ENCODE measurements at places on chromosomes 7 and 10. TPM values are rescaled to one million over a fixed set of nuclear protein-coding genes. Genes with fewer than 3 reads are reported as not detected.
A peak's percentile ranks its signal among the peaks of the same experiment; 100 is the strongest.

GRCh38 chr7:117068511-117069145, 115.3 kb downstream of the ST7 start:
- H3K36me3 ChIP-seq, result no peaks in the 10 kb centered on the region
- no peak for DNase-seq
- H3K4me3 ChIP-seq, result no peak overlapping the region
- H3K4me1 ChIP-seq, result peaks cover 36% of the 10 kb centered on the region
- H3K27ac ChIP-seq, result no peak overlapping the region
- H3K27me3 ChIP-seq, result no peaks in the 10 kb centered on the region

GRCh38 chr7:130673066-130673465, 4.5 kb upstream of the COPG2 start:
- no peak for DNase-seq
- H3K36me3 ChIP-seq, result no peaks in the 10 kb centered on the region
- H3K4me3 ChIP-seq, result no peak overlapping the region
- H3K4me1 ChIP-seq, result no peaks in the 10 kb centered on the region
- no peak overlapping the region for H3K27ac ChIP-seq
- no peaks in the 10 kb centered on the region for H3K27me3 ChIP-seq

- H3K4me1 ChIP-seq, result no peaks in the 10 kb centered on the region
- no peak for DNase-seq
- H3K27ac ChIP-seq, result no peak overlapping the region
- no peaks in the 10 kb centered on the region for H3K27me3 ChIP-seq
- H3K4me3 ChIP-seq, result no peak overlapping the region
These were observed 94.0 kb upstream of the TARP start for GRCh38 chr7:38367301-38367890.

GRCh38 chr7:157153260-157153659, 14.5 kb downstream of the UBE3C start:
- no peaks in the 10 kb centered on the region for H3K4me1 ChIP-seq
- no peak overlapping the region for H3K27ac ChIP-seq
- no peaks in the 10 kb centered on the region for H3K27me3 ChIP-seq
- DNase-seq, result no peak

DNA sequence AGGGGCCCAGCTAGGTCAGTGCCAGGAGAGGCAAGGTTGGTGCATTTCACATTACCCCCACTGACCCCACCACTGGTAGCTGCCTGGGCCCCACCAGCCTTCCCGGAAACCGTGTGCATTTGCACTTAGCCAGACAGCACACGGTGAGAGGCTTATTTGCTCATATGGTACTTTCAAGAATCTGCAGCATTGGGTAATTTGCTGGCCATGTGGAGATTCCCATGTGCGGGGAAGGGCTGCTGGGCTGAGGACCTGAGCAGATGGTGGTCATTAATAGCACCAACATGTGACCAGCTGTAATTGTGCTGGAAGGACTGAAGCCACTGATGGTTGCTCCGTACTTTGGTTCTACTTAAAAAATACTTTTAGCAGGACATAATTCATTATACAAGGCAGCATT, 323.8 kb downstream of the DPP6 start:
- no peak overlapping the region for H3K27ac ChIP-seq
- DNase-seq, result no peak
- H3K4me3 ChIP-seq, result no peak overlapping the region
- H3K4me1 ChIP-seq, result no peaks in the 10 kb centered on the region
- H3K36me3 ChIP-seq, result no peaks in the 10 kb centered on the region

DNA sequence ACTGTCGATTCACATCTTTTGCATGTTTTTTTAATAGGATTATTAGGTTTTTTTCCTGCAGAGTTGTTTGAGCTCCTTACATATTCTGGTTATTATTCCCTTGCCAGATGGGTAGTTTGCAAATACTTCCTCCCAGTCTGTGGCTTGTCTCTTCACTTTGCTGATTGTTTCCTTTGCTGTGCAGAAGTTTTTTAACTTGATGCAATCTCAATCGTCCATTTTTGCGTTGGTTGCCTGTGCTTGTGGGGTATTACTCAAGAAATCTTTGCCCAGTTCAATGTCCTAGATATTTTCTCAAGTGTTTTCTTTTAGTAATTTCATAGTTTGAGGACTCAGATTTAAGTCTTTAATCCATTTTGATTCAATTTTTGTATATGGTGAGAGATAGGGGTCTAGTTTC, 95.4 kb downstream of the TBXAS1 start:
- no peaks in the 10 kb centered on the region for H3K27me3 ChIP-seq
- no peaks in the 10 kb centered on the region for H3K36me3 ChIP-seq
- no peak overlapping the region for H3K4me3 ChIP-seq

DNA sequence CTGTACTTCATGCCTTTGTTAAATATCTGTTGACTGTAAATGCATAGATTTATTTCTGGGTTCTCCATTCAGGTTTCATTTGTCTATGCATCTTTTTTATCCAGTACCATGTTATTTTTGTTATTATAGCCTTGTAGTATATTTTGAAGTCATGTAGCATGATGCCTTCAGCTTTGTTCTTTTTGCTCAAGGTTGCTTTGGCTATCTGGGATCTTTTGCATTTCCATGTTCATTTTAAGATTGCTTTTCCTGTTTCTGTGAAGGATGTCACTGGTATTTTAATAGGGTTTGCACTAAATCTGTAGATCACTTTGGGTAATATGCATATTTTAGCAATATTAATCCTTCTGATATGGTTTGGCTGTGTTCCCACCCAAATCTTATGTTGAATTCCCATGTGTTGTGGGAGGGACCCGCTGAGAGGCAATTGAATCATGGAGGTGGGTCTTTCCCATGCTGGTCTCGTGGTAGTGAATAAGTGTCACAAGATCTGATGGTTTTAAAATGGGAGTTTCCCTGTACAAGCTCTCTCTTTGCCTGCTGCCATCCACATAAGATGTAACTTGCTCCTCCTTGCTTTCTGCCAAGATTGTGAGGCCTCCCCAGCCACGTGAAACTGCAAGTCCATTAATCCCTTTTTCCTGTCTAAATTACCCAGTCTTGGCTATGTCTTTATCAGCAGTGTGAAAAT, 302.8 kb upstream of the SEMA3C start:
- no peak overlapping the region for H3K4me3 ChIP-seq
- no peaks in the 10 kb centered on the region for H3K27me3 ChIP-seq
- H3K27ac ChIP-seq, result no peak overlapping the region
- no peaks in the 10 kb centered on the region for H3K36me3 ChIP-seq
- no peak for DNase-seq

DNA sequence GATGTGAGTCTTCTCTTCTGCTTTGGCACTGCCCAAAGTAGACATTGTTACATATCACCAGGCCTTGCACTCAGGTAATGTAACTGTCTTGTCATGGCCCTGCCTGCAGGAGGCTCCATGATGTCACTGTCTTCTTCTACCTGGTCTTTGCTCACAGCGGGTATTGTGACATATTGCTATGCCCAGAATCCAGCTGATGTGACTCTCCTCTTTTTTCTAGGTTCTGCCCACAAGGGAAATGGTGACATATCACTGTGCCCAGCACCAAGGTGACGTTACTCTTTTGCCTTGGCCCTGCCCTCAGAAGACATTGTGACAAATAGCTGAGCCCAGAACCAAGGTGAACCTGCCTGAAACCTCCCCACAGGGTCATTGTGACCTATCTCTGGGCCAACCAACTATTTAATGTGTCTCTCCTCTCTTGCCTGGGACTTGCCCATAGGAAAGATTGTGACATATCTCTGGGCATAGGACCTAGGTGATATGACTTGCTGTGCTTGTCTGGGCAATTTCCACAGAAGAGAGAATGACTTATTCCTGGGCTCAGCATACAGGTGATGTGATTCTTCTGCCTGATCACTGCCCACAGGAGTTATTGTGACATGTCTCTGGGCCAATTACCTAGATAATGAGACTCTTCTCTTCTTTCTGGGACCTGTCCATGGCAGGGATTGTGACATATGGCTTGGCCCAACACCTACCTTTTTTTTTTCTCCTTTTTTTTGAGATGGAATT, 26.5 kb upstream of the ZNF107 start:
- DNase-seq, result no peak
- no peaks in the 10 kb centered on the region for H3K4me1 ChIP-seq
- H3K36me3 ChIP-seq, result no peaks in the 10 kb centered on the region
- H3K4me3 ChIP-seq, result no peak overlapping the region

DNA sequence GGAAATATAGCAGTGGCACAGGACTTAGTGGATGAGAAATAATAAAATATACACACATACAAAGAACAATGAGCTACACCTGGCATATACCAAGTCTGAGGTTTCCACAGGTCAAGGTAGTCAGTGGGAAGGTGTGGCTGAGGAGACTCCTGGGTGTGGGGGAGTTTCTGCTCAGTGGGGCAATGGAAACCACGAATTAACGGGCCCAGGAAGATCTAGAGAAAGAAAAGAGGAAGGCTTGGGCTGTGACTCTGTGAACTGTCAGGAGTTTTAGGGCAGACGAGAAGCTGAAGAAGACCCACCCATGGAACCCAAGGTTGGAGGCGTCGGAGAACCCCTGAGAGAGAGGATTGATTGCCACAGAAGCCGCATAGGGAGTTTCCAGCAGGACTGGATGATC, 196.5 kb downstream of the HERPUD2 start:
- no peaks in the 10 kb centered on the region for H3K4me1 ChIP-seq
- H3K27ac ChIP-seq, result no peak overlapping the region
- DNase-seq, result no peak
- no peaks in the 10 kb centered on the region for H3K27me3 ChIP-seq
- no peaks in the 10 kb centered on the region for H3K36me3 ChIP-seq
- no peak overlapping the region for H3K4me3 ChIP-seq

- no peaks in the 10 kb centered on the region for H3K27me3 ChIP-seq
- H3K27ac ChIP-seq, result no peak overlapping the region
- no peak overlapping the region for H3K4me3 ChIP-seq
These were observed 95.1 kb downstream of the MACC1 start for GRCh38 chr7:20122073-20122472.

GRCh38 chr7:104059103-104059502, 69.6 kb upstream of the RELN start:
- H3K27ac ChIP-seq, result no peak overlapping the region
- DNase-seq, result no peak
- no peaks in the 10 kb centered on the region for H3K27me3 ChIP-seq
- no peaks in the 10 kb centered on the region for H3K36me3 ChIP-seq
- no peaks in the 10 kb centered on the region for H3K4me1 ChIP-seq

- no peaks in the 10 kb centered on the region for H3K4me1 ChIP-seq
- DNase-seq, result no peak
- H3K4me3 ChIP-seq, result no peak overlapping the region
- no peak overlapping the region for H3K27ac ChIP-seq
These were observed 1.7 kb downstream of the CFAP43 start for GRCh38 chr10:104230490-104230889.

DNA sequence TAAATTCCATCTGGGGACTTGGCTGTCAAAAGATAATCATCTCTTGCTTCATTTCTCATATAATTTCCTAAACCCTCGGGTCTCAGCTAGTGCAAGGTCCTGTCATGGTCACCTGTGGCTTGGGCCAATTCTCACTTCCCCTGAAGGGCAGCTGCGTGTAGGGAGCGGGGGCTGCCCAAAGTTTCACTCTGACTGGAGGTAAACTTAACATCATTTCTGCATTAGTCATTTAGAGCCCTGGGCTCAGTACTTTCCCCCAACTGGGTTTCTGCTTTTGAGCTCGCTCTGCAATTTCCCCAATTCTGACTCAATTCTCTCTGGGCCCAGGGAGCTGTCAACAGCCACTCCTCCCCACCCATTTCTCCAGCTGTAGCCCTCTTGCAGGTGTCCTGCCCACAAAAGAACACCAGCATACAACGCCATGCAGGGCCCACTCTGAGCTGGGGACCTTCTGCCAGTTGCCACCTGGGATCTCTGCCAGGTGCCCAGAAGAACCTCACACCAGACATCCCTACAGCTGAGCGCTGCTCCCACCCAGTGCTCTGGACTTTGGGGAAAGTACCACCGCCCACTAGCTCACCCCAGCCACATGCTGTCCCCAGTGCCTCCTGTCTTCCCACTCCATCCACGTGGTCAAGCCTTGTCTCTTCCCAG, 37.9 kb downstream of the VOPP1 start:
- peak; percentile 40 for DNase-seq
- no peaks in the 10 kb centered on the region for H3K4me1 ChIP-seq
- no peaks in the 10 kb centered on the region for H3K27me3 ChIP-seq
- H3K36me3 ChIP-seq, result no peaks in the 10 kb centered on the region
- H3K4me3 ChIP-seq, result no peak overlapping the region

GRCh38 chr10:113301342-113301984, 251.4 kb upstream of the HABP2 start:
- no peak overlapping the region for H3K27ac ChIP-seq
- no peaks in the 10 kb centered on the region for H3K27me3 ChIP-seq
- no peak for DNase-seq
- no peaks in the 10 kb centered on the region for H3K4me1 ChIP-seq
- H3K36me3 ChIP-seq, result no peaks in the 10 kb centered on the region

- no peak overlapping the region for H3K4me3 ChIP-seq
- no peaks in the 10 kb centered on the region for H3K27me3 ChIP-seq
- H3K36me3 ChIP-seq, result no peaks in the 10 kb centered on the region
These were observed 63.4 kb downstream of the RAMP3 start for GRCh38 chr7:45220846-45221618.

GRCh38 chr10:130621231-130621775, 485.1 kb downstream of the GLRX3 start:
- H3K27me3 ChIP-seq, result peaks cover 29% of the 10 kb centered on the region
- DNase-seq, result no peak
- no peak overlapping the region for H3K27ac ChIP-seq
- no peaks in the 10 kb centered on the region for H3K4me1 ChIP-seq
- no peak overlapping the region for H3K4me3 ChIP-seq

DNA sequence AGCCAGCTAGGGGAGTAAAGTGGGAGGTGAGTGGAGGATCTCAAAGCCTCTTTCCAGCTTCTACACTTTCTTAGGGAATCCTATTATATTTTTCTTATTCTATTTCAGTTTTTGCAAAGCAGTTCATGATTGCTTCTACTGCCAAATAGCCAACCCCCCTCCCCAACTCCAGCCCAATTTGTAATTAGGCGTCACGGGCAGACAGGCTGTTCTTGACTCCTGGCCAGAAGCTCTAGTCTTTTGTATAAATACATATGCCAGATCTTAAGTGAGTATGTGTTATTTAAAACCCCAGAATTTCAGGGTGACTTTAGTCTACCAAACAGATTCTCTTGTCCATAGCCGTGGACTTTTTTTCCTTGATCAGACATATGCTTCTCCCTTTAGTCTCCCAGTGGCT, 255.2 kb downstream of the BUB3 start:
- DNase-seq, result no peak
- no peak overlapping the region for H3K27ac ChIP-seq
- no peak overlapping the region for H3K4me3 ChIP-seq
- no peaks in the 10 kb centered on the region for H3K27me3 ChIP-seq
- no peaks in the 10 kb centered on the region for H3K4me1 ChIP-seq
- H3K36me3 ChIP-seq, result no peaks in the 10 kb centered on the region

DNA sequence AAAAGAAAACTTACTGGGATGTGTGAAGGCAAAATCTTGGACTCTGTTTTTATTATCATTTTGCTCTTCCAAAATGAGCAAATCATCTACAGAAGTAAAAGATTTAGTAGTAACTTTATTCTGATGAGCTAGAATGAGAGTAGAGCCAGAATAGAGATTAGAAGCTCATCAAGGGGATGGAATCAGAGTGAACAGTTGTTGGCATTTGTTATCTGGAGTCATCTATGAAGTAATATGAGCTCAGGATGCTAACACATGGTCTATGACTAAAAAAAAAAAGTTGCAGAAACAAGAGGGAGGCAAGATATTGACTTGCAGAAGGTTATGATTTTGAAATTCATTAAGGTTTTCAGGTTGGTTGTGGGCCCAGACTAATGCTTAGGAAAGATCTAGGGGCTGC, 409.1 kb upstream of the ETV1 start:
- no peaks in the 10 kb centered on the region for H3K4me1 ChIP-seq
- no peaks in the 10 kb centered on the region for H3K27me3 ChIP-seq
- H3K27ac ChIP-seq, result no peak overlapping the region
- DNase-seq, result no peak

Gene ENKUR
- not detected for total RNA-seq

Gene ATXN7L1
- 6.9 TPM for total RNA-seq

Gene CFAP70
- total RNA-seq, result 2.5 TPM

Gene ZNF425
- total RNA-seq, result 2.3 TPM

Gene IL15RA
- 9.2 TPM for total RNA-seq

Gene GIMAP4
- 48.8 TPM for total RNA-seq

Gene PDK4
- 473 TPM for total RNA-seq

Gene ABCB4
- total RNA-seq, result 12.7 TPM

Measured in adrenal gland (tissue), 19 donors.